ENCODE measurements at places on chromosomes 16 and 17.

- DNase-seq = no peak
Measured at GRCh38 chr17:31158746-31159377, 64.1 kb downstream of the NF1 start.

GRCh38 chr16:88951989-88952388 is 25.0 kb downstream of the CBFA2T3 start:
- DNase-seq = no peak

DNA sequence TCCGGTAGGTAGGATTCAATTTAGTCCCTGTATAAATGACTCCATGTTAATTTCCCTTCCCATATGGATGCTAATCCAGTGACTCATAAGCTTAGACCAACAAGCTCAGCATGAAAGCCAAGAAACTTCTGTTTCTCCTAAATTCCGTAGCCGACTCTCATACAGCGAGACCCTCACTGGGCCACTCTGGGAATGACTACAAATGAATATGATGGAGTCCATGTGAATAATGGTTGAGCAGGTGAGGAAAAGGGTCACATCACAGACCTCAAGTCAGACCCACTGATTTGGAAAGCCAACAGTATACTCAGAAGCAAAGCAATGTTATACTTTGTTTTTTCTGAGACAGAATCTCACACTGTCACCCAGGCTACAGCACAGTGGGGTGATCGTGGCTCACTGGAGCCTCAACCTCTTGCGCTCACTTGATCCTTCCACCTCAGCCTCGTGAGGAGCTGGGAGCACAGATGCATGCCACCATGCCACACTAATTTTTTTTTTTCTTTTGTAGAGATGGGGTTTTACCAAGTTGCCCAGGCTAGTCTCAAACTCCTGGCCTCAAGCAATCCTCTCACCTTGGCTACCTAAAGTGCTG is 14.6 kb downstream of the RSL1D1 start:
- no peak for DNase-seq

DNA sequence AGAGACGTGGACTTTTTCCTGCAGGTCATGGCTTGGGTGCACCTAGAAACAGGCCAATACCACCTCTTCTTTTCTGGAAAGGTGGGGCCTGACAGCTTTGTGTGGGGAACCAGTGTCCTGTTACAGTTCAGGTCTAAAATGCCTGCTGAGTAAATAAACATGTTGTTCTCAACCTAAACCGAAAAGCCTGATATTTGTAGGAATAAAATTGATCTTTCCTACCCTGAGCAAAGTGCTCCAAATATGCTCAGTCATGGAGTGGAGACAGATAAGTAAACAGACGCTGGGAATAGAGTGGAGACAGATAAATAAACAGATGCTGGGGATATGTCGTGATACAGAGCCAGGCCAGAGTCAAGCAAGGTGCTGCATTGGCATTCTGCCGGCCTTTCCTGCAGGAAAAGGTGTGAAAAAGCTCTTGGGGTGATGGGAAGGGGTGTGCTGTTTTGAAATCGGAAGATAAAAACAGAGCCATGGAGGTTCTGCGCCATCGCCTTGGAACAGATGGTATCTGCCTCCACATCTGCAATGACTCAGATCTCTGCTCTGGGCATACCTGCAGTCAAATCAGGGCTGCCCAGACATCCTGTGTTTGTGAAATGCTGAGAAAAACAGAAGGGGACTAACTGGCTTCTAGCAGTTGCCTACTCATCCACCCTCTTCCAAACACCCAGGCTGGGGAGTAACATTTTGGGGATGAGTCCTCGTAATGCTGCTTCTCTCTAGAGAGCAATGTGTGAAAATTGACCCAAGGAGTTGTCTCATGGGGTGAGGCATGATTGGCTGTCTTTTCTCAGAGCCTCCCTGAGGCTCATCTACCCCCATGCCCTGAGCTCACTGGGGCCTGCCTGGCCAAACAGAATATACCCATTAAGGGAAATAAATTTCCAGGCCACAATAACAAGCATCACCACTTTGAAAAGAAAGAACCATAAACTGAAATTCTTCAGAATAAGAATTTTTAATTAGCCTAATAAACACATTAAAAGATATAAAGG is 16.8 kb upstream of the TRPV2 start:
- DNase-seq = no peak

DNA sequence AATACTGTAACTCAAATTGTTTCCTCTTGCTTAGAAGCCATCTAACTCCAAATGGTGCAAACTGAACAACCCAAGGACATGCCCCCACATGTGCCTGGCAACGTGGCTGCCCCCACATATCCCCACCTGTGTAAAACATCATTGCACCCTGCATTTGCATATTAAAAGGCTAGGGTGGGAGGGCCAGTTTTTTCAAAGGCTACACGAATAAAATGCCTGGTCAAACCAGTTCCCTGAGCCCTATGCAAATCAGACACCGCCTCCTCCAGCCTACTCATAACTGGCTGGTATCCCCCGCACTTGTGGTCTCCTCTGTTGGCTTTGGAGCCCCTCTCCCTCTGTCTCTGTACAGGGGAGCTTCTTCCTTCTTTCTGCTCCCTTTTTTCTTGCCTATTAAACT is 26.7 kb downstream of the C16orf54 start:
- DNase-seq = no peak

- no peak for DNase-seq
Measured at GRCh38 chr17:18362698-18363100, 651 bp downstream of the SHMT1 start.

- no peak for DNase-seq
Measured at GRCh38 chr17:2195729-2196128, 107.9 kb downstream of the SMG6 start.

- DNase-seq = no peak
Measured at GRCh38 chr16:4082474-4083044, 33.7 kb downstream of the ADCY9 start.

GRCh38 chr16:59740858-59741257 is 1006.7 kb upstream of the GOT2 start:
- no peak for DNase-seq

DNA sequence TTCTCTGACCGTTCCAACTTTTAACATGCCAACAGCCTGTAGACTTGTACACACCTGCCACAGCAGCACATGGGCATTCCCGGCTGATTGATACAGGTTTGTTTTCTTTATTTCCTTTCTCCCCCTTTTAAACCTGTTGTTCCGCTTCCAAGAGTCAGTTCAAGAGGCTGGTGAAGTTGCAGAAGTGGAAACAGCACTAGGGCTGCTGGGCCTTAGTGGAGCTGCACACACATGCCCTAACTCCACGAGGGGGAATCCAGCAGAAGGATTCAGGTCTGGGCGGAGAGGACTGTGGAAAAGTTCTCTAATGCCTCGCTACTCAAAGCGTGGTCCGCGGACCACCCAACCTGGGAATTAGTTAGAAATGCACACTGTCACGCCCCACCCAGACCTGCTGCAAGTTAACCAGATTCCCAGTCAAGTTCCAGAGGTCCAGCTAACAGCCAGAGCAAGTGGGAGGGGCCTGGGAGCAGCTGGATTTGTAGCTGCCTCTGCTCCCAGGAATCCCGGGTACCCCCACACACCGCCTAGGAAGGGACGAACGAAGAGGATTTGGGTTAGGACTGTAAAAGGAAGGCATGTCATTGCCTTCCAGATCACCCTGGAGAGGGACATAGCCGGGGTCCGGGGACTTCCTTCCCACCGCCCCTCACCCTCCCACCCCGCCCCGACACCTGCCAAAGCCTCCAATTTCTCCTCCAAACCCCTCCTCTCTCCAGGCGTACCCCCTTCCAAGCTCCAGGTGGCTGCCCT is 542 bp downstream of the SLC39A11 start:
- no peak for DNase-seq

DNA sequence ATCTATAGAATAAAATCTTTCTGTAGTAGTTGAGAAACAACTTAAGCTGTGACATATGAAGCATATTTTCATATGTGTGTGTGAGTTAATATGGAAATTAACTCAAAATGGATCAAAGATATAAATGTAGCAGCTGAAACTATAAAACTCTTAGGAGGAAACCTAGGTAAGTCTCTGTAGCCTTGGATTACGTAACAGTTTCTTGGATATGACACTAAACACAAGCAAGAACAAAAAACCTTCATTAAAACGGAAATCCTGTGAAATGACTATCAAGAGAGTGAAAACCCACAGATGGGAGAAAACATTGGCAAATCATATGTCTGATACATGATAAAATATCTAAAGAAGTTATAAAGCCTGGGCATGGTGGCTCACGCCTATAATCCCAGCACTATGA is 104.4 kb downstream of the VPS53 start:
- no peak for DNase-seq

DNA sequence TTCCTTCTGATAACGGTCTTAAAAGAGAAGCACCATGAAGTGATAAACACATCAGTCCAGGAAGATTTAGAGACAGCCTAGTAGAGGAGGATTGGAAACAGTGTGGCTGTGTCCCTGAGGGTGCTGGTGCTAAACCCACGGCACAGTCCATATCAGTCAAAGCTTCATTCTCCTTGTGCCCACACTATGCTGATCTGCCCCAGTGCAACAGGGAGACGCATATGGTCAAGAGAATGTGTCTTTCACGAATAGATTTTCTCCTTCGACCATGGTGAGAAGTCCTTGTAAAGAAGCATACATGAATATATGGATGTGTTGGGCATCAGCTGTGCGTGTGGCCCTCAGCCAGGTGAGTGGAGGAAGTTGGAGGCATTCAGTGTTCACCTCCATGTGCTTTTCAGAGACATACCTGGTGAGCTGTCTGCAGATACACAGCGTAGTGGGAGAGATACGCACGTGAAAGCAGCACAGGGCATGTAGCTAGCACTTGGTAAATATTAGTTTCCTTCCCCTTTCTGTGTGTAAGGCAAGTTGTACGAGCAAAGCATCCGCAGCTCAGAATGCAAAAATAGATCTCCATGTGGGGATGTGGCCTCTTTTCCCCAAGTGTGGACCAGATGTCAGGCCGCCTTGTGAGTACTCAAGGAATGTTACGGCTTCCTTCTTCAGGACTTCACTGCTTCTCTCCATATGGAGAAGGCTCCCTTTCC is 29.4 kb downstream of the HLF start:
- DNase-seq = no peak

- no peak for DNase-seq
Measured at GRCh38 chr17:35161281-35161761, 13.7 kb downstream of the UNC45B start.

DNA sequence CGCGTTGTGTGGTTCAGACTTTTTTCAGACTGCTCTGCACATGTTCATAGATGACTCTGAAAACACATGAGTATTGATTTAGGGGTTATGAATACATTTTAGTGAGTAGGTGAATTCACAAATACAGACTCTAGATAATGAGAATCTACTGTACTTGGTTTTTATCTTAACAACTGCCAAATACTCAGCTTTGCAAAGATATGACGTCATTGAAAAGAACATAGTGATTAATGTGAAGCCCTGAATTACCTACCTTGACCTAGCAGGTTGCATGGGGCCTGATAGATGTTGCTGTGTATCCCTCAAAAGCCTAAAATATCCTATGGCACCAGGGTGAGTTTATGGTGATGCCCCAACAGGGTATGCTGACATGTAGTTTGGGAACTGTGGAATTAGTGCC is 98.0 kb downstream of the SHISA9 start:
- DNase-seq = no peak

- no peak for DNase-seq
Measured at GRCh38 chr17:81909231-81909630, 2.0 kb downstream of the PCYT2 start.

DNA sequence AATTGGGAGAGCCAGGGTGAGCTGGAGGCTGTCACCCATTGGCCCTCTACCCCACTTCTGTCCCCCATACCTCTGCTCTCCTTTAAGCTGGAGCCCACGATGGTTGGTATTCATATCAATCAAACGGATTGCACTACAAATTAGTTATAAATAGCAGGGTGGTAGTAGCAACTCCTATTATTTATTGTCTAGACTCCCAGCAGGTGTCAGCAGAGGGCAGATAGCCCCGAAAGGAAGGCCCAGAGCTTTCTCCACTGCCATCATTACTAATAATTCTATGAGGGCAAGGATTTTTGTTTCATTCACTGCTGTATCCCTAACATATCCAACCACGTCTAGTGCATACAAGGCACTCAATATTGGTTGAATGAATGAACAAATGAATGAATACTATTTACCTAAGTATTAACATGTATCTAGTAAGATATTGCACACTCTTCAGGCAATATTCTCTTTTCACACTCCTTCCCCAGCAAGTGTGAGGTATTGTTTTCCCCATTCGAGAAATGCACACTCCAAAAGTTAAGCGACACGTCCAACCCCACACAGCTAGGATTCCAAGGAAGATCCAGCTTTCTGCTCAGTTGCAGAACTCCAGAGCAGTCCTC is 6.3 kb downstream of the C17orf50 start:
- DNase-seq = no peak

GRCh38 chr17:6000426-6000825 is 69.8 kb upstream of the WSCD1 start:
- DNase-seq = no peak

GRCh38 chr17:82283208-82283749 is 9.8 kb upstream of the CSNK1D start:
- no peak for DNase-seq

GRCh38 chr17:3914312-3914670 is 2.0 kb downstream of the P2RX1 start:
- no peak for DNase-seq

GRCh38 chr17:35560703-35561102 is at the start of gene SLFN14:
Gene SLFN14 (minus strand): TSS chr17:35560819. CDS start chr17:35558062, 2,757 bp downstream.
- no peak for DNase-seq

- DNase-seq = no peak
Measured at GRCh38 chr17:73534209-73534909, 109.9 kb downstream of the SDK2 start.

DNA sequence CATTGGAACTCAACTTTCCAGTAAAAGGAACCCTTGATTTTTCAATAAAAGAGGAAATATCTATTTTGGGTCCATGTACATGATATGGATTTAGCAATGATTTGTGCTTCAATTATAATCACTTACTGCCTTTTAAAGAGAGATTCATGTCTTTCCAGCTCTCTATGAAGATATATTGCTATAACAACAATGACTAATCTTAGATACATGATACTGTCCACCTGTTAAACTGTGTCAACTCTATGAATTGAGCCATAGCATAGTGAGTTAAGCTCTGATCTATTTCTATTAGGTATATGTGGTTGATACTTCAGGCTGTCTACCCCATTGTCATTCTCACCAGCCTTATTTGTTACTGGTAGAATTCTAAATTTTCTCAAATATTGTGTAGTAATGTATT is 15.0 kb upstream of the MPHOSPH6 start:
- no peak for DNase-seq

GRCh38 chr17:80260791-80261158 is at the start of gene RNF213:
Gene RNF213 (plus strand): TSS chr17:80260852. CDS start chr17:80263682, 2,830 bp downstream.
- DNase-seq = no peak

GRCh38 chr17:75406222-75406615 is 741 bp upstream of the GRB2 start:
- no peak for DNase-seq

Measured in Panc1 (cell line).